ENCODE measurements at places on chromosomes 4 and X.

- no peak for DNase-seq
These were observed 23.4 kb downstream of the ELF2 start for GRCh38 chr4:139153411-139154133.

DNA sequence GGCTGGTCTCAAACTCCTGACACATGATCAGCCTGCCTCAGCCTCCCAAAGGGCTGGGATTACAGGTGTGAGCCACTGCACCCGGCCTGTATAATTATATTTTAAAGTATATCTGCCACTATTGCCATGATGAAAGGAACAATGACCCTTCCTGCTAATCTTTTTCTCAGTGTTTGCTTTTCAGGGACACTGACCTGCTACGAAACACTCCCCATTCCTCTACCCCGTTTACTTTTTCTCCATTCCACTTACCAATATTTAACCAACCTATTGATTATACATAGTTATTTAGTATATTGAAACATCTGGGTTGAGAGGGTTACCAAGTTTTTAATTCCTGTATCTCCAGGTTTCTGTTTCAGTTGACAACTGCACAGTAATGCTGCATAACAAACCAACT is 331.9 kb upstream of the NDST3 start:
- DNase-seq: no peak

GRCh38 chrX:112081781-112082652 is 559 bp downstream of the TRPC5 start:
- DNase-seq: no peak

DNA sequence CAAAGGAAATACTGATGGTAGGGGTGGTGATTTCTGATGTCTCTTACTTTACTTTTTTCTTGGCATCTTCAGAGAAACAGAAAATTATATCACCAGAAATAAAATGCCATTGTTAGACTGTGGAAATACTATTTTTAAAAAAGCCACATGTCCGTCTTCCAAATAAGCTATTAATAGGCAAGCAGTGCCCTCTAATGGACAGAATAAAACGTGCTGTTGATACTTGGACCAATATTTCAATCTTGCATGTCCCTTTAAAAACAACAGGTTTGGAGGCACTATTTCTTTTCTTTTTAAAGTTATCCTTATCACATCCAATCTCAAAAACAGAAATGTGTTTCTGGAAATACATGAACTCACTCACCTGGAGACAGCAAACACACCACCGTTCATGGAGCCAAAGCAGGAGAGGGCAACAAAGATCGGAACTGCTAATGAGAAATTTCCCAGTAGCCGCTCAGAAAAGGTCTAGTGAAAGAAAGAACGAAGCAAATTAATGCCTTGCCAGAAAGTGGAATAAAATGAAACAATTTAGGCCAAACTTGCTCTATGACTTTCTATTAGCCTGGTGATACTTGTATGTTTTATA is 59.2 kb downstream of the SLC7A11 start:
- no peak for DNase-seq

DNA sequence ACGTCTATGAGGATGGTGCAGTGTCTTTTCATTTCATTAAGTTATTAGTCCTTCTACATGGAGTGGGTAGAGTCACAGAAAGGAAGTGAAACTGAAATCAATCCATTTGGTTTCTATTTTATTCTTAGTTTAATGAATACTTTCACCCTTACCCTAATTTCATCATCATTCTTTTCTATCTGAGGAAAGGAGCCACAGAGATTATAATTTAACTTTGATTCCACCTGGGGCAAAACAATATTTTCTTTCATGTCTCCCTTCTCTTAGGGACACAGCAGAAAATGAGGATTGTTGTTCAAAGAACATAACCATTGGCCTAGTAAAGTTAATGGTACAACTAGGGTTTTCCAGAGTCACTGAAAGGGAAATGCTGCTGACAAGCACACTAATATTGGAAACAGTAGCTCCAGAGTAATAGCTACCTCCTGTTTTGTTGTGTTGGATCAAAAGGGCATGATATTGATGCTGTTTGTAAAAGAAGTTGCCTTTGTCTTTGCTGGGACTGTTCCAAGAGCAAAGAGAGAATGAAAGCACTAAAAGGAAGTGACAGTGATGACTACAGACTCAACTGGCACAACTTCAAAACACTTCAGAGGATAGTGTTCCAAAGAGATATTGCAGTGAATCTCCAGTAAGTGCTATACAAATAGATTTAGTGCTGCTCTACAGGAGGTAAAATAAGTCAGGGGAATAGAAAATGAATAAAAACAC is 247.1 kb upstream of the PITX2 start:
- DNase-seq: no peak

GRCh38 chr4:38523524-38524448 is 140.2 kb upstream of the KLF3 start:
- no peak for DNase-seq

DNA sequence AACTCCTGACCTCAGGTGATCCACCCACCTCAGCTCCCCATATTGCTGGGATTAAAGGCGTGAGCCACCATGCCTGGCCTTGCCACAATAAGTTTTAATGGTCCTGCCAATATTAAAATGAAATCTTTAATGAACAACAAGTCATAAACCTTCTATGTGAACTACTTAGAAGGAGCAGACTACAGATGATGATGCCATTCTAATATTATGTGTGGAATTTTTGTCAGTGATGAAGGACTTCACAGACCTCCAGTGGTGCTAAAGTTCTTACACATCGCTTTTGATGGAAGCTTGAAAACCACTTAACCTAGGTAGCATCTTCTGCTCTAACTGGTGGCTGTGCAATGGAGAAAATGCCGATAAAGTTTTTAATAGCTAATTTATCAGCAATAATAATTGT is 331.4 kb downstream of the CCSER1 start:
- no peak for DNase-seq

- DNase-seq: no peak
These were observed 114.3 kb downstream of the VSIG4 start for GRCh38 chrX:65925592-65925991.

GRCh38 chr4:116537828-116538227 is 547.5 kb downstream of the TRAM1L1 start:
- no peak for DNase-seq

GRCh38 chrX:132488180-132488705 is 595 bp downstream of the MBNL3 start:
- DNase-seq: no peak

GRCh38 chr4:169070071-169070894 is 60.2 kb upstream of the CBR4 start:
- no peak for DNase-seq

- no peak for DNase-seq
These were observed 13.1 kb downstream of the SLC25A5 start for GRCh38 chrX:119481323-119481801.

- no peak for DNase-seq
These were observed 58.5 kb upstream of the PRDM8 start for GRCh38 chr4:80138551-80139538.

DNA sequence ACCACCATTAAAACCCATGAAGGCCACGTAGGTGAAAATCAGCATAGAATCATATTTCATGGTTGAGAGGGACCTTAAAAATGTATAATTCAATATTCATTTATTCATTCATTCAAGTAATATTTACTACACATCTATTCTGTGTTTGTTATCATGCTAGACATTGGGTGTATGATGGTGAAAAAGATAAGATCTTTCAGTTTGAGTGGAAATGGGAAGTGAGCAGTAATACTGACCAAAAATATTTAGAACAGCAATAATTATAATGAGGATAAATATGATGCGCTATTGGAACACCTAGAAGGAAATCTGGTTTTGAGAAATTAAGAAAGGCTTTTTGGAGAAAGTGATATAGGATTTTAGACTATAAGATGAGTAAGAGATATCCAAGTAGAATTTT is 28.0 kb downstream of the DKK2 start:
- DNase-seq: no peak

DNA sequence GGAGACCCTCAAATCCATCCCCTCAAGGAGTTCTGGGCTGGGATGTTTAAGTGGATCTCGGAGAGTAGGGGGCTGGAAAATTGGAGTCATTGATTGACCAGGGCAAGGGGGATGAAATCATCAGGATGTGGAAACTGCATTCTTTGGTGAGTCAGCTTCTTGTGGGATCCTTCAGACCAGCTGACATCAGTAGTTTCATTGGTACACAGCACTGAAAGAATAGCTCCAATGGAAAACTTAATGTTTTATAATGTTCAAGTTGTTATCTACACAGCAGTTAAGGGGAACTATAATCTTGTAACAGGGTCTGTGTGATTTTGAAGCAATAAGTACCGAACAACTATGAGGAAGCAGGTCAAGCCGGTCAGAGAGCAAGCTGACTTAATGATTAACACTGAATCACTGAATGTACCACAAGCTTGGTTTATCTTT is 506.1 kb downstream of the RPA4 start:
- DNase-seq: no peak

DNA sequence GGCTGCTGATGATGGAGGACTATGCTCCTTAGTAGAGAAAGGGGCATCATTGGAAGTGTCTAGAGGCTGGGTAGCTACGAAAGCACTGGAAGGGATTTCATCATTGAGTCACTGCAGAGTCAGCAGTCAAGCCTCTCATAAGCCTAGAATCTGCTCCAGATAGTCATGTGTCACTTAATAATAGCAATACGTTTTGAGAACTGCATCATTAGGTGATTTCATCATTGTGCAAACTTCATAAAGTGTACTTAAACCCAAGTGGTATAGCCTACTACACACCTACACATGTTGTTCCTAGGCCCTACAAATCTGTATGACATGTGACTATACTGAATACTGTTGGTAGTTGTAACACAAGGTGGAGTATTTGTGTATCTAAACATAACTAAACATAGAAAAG is 165.6 kb downstream of the PTTG2 start:
- no peak for DNase-seq

DNA sequence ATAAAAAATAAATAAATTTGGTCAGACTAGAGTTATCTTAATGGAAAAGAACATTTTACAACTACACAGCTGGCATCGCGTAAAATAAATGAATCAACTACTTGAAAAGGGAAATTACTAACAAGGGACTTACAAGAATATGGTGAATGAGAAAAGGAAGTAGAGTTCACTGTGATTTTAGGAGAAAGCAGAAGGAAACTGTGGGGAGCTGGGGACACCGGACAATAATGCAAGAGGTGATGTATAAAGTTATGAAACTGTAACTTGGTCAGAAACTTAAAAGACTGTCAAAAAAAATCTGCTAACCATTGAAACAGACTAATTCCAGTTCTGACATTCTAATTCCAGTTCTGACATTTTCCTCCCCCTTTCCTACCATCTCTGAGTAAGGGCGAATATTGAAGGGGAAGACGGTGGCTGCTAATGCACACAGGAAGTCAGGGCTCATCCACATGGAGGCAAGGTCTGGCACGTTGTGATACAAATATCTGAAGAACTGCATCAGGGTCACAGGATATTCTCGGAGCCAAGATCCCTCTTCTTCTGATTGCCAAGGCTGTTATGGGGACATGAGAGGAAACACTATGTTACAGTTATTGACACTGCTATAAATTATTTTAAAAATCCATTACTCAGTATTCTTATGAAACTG is 170.5 kb downstream of the CDS1 start:
- no peak for DNase-seq

GRCh38 chr4:534101-534575 is 35.1 kb downstream of the PIGG start:
- no peak for DNase-seq

GRCh38 chrX:45128896-45129454 is 71.7 kb downstream of the DIPK2B start:
- DNase-seq: no peak

GRCh38 chr4:84158670-84159069 is 340.4 kb downstream of the NKX6-1 start:
- no peak for DNase-seq

- no peak for DNase-seq
These were observed 41.8 kb upstream of the TMEM192 start for GRCh38 chr4:165154482-165154881.

- DNase-seq: no peak
These were observed 805.3 kb upstream of the EPHA5 start for GRCh38 chr4:66475596-66475995.

DNA sequence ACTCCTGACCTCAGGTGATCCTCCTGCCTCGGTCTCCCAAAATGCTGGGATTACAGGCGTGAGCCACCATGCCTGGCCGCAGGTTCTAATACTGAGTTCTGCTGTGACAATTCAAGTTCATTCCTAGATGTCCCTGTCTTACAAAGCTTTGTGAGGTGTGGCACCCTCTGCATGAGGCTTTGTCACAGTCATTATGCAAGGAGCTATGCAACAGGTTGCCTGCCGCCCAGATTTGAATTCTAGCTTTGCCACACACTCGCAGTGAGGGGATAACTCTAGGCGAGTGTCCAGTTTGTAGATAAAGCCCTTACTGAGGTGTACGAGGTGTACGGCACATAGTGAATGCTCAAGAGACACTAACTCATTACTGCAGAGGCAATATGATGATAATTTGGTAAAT is 3.5 kb downstream of the CCDC110 start:
- no peak for DNase-seq

- DNase-seq: no peak
These were observed 183.6 kb upstream of the TRPC5 start for GRCh38 chrX:112266136-112266535.

DNA sequence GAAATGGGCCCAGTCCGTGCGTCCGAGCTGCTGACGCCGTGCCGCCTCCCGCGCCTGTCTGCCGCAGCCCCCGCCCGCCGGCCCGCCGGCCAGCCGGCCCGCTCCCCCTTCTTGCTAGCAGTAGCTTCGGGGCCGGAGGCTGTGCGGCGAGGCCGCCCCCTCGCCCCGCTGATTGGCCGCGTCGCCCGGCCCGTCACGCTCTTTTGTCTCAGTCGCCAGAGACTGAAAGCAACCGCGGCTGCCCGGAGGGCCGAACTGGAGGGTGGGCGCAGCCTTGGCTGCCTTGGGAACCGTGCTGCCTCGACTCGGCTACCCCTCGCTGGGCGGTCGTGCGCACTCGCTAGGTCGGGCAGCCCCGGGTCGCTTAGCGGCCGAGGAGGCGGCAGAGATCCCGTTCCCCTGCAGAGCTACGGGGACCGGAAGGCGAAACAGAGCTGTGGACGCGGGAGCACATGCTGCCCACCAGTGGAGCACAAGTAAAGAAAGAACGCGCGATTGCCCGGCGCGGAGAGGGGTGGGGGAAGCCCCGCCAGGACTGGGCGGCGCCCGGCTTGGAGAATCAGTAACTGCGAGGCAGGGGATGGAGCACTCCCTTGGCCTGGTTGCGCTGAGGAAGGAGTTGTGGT is at the start of gene ZCCHC18:
ZCCHC18 (plus strand) TSS at position 198 of the 626 bp plus-strand sequence. CDS start 1,589 bp downstream, outside the sequence.
- peak; percentile 39 for DNase-seq

DNA sequence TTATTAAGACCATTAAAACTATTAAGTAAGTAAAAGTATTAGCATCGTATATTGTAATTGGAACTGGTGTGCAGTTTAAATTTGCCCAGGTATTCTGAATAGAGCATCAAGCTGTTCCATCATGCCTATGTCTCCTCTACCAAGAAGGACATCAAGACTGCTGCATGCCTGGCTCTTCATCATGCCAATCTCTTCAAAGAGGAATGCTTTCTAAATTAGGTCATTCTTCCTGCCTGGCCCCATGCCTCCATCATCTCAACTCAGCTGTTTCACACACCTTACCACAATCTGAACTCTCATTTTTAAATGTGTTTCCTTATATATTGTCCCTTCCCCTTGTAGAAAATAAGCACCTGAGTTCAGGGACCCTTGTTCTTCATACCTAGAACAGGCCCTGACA is 270.5 kb upstream of the PPARGC1A start:
- DNase-seq: no peak

Measured in activated B cell treated with CpG ODN at 0.5 μM for 24 hours (primary cell).